Activated T-helper 1 cell treated with anti-CD3 and anti-CD28 coated beads, Interleukin-2, amount 50 U/mL, for 16 hours (primary cell): ENCODE measurements at places on chromosomes 2 and 18.

- DNase-seq, result no peak
Observed at GRCh38 chr2:68742626-68743415, 8.2 kb downstream of the ARHGAP25 start.

DNA sequence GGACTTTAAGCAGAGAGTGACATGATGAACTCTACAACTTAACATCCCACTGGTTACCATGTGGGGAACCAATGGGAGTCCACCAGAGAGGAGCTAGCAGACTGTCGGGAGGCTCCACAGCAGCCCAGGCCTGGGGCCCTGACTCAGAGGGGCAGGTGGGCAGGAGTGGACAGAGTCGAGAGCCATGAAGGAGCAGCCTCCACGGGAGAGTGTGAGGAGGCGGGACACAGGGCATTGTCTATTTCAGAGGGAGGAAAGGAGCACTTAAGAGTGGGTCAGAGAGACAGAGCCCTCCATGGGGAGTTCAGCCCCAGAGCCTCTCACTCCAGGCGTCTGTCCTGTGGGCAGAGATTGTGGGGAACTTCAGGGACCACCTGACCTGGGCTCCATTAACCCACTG lies 118.7 kb downstream of the CYP26B1 start:
- DNase-seq, result no peak

DNA sequence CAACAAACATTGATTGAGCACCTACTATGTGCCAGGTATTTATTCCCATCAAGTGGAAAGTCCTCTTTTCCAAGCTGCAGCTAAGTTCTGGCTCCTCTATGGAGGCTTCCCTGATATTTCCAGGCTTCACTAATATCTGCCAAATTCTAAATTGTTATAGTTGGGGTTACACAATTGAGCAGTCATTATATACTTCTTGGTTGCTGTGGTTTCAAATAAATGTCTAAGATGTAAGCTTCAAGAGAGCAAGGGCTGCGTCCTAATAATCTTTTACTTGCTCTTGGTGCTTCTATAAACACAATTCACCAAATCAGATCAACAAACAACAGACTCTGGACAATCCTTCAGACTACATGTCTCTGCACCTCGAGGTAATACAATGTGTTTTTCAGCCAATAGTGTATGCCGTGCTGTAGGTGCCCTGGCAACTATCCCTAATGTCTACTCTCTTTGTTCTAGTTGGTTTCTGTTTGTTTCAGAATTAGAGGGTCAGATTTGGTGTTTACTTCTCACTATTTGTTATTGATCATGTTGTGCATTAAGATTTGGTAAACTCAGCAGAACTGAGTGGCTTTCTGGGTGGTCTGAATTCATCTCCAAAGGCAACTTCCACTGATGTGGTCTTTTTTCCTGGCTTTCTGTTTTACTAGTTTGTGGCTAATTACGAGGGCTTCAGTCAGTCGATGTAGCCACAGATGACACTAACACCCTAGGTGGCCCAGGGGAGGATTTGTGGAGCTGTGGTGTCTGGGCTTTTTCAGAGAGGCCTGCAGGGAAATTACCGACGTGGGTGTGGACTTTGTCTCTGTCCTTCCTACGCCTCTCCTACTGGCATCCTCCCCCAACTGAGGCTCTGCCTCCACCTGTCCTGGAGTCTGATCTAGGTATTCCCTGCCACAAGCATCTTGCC lies 50.4 kb downstream of the CDCA7 start:
- DNase-seq, result no peak

DNA sequence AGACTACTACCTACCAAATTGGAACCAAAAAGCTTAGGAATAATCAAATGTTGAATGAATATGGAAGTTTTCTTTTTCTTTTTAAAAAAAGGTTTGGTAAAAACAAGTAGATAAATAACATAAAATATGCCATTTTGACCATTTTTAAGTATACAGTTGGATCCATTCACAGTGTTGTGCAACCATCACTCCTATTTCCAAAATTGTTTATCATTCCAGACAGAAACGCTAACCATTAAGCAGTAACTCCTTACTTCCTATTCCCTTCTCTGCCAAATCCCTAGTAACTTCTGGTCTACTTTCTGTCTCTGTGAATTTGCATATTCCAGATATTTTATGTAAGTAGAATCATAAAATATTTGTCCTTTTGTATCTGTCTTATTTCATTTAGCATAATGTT lies 39.8 kb downstream of the CD302 start:
- DNase-seq, result no peak

DNA sequence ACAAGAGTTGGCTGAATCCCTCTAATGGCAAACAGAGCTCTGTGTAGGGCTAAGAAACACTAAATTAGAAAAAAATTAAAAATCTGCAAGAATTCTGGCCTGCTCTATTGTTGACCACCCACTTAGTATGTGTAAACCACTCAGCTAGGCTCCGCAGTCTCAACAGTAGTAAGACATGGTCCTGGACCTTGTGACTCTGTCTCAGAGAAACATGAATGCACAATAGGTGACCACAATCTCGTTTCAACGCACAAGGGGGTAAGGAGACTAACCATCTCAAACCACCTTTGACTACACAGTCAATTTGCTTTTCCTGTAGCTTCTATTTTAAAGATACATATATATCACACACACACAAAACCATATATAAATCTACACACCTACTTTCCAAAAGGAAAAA lies 16.5 kb downstream of the SEPTIN10 start:
- DNase-seq, result no peak

DNA sequence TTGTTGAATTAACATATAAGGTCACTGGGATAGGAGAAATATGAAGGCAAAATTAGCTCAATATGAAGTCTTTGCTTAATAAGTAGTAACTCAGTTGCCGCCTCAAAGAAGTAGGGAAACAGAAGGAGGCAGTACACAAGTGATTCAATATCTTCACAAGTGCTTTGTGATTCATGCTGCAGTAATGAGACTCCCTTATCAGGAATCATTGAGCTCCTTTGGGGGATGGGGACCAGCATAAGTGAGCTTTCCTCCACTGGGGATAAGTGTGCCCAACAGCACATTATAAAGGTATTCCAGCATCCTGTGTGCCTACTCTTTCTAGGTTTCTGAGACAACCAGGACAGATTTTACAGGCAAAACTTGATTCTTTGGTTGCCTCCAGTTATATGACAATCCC lies 323.4 kb upstream of the UBE2E3 start:
- no peak for DNase-seq

GRCh38 chr2:223952280-223952968 lies 4.8 kb upstream of the MRPL44 start:
- no peak for DNase-seq

DNA sequence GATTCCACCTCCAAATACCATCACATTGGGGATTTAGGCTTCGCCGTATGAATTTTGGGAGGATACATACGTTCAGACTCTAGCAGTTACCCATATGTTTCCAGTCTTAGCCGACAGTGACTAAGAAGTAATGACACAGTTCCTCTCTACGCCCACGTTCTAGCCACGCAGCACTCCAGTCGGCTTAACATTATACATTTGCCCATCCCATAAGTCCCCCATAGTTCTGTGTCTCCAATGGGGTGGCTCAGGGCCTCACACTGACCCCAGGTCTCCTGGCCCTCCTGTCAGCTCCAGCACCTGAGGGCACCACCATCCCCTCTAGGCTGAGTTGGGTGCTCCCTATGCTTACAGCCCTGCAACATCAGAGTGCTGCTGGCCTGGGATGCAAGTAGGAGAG lies 18.4 kb upstream of the CNDP2 start:
- DNase-seq, result no peak

GRCh38 chr2:237355701-237356100 lies 58.3 kb downstream of the COL6A3 start:
- no peak for DNase-seq

DNA sequence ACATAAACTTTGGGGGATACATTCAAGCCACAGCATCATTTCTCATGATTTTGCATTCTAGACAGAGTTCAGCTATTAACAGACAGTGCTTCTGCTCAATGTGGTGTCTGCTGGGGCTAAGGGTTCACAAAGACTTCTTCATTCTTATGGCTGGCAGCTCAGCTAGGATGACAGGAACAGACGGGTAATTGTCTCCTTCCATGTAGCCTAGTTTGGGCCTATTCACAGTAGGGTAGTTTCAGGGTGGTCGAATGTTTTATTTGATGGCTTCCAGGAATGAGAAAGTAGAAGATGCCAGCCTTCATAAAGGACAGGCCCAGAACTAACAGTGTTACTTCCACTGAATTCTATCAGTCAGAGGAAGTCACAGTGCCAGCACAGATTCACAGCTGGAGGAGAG lies 26.0 kb upstream of the BCL2L11 start:
- no peak for DNase-seq

- no peak for DNase-seq
Observed at GRCh38 chr2:53952519-53952918, 18.3 kb downstream of the PSME4 start.

DNA sequence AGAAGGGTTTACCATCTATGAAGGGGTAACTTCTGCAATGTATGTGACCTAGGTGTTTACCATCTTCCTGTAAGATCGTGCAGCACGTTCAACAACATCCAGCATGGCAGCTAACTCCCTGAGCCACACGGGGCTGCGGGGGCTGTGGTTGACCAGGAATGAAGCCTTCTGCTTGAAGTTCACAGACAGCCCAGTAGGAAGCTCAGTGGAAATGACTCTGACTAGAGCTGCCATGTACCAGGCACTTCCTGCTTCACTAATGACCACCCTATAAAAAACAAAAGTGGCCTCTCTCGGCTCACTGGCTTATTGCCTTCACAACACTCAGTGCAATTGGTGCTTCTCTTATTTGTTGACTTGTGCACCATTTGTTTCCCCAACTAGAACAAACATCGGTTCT lies 99.7 kb upstream of the SMAD7 start:
- no peak for DNase-seq

GRCh38 chr2:6113786-6114185 lies 421.6 kb downstream of the SOX11 start:
- DNase-seq, result no peak

DNA sequence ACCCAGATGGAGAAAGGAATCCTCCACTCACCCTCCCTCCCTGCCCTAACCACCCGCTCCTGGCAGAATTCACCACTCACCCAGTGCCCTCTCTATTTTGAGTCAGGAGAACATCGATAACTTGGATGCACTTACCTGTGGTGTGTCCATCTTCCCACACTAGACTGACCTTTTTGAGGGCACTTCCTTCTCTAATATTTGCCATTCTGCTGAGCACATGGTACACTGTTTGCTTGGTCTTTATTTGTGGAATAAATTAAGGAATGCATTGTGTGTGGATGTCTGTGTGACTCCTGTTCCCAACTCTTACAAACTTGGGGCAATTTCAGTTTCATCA lies 133.7 kb downstream of the ACKR3 start:
- no peak for DNase-seq

GRCh38 chr2:213551526-213551925 lies 267.3 kb downstream of the SPAG16 start:
- no peak for DNase-seq

- no peak for DNase-seq
Observed at GRCh38 chr2:80531319-80531718, 226.8 kb upstream of the LRRTM1 start.

GRCh38 chr2:10353931-10354330 lies 51.2 kb downstream of the HPCAL1 start:
- DNase-seq, result no peak

- DNase-seq, result no peak
Observed at GRCh38 chr2:38409156-38410102, 32.4 kb upstream of the ATL2 start.

DNA sequence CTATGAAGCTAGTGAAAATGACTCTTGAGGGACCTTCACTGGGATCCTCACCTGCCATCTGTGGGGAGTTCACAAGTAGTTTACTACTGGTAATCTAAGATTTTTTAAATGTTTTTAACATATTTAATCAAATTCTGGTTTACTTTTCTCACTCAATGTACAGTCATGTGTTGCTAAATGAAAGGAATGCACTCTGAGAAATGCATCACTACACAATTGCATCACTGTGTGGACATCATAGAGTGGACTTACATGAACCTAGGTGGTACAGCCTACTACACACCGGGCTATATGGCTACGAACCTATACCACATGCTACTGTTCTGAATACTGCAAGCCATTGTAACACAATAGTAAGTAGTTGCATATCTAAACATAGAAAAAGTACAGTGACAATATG lies 528.0 kb downstream of the BCL11A start:
- DNase-seq, result no peak

- no peak for DNase-seq
Observed at GRCh38 chr2:74010087-74010541, 25.4 kb downstream of the TET3 start.

GRCh38 chr2:83368916-83369315 lies 1090.2 kb downstream of the SUCLG1 start:
- DNase-seq, result no peak

DNA sequence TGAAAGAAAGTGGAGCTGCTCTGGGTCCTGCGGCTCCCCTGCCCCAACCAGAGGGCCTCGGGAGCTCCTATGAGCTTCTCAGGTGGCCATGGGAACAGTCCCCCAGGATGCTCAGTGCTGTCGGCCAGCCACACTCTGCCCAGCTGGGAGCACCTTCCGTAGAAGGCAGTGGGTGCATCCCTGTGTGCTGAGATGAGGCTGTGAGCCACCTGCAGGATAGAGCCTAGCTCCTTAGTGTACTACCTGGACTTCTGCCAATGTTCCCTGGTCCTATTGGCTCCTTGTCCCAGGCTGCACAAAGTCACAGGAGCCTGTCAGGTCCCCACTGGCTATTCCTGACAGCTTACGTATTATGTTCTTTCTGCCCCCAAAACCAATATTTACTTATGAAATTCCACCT lies 16.1 kb downstream of the PRELID3A start:
- DNase-seq, result no peak

- no peak for DNase-seq
Observed at GRCh38 chr2:60806988-60807681, 51.1 kb downstream of the PAPOLG start.

DNA sequence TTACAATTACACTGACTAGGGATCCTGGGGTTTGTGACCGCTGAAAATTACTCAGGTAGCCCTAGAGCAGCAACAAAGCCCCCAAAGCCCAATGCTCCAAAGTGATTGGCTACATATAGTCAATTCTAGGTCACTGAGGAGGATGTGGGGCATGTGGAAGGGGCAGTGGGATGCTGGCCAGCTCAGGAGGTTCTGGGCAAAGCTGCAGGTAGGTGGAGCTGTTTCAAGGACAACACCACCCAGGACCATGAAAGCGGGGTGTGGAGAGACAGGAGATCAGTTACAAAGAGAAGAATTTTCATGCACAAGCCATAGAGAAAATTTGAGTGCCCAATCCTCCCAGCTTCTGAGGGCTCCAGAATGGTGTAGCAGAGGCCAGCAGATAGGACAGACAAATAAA lies 75.0 kb upstream of the CCDC85A start:
- DNase-seq, result no peak

- DNase-seq, result no peak
Observed at GRCh38 chr2:70340761-70341476, 39.1 kb upstream of the FAM136A start.

DNA sequence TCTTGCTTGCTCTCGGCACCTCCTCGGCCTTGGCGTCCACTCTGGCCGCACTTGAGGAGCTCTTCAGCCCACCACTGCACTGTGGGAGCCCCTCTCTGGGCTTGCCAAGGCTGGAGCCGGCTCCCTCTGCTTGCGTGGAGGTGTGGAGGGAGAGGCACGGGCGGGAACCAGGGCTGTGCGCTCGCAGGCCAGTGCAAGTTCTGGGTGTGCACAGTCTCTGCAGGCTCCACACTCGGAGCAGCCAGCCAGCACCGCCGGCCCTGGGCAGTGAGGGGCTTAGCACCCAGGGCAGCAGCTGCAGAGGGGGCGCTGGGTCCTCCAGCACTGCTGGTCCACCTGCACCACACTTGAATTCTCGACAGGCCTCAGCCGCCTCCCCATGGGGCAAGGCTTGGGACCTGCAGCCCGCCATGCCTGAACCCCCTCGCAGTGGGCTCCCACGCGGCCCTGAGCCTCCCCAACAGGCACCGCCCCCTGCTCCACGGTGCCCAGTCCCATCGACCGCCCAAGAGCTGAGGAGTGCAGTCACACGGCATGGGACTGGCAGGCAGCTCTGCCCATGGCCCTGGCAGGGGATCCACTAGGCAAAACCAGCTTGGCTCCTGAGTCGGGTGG lies 411.2 kb upstream of the CHAC2 start:
- no peak for DNase-seq
